ENCODE measurements at places on chromosomes 4 and X.

DNA sequence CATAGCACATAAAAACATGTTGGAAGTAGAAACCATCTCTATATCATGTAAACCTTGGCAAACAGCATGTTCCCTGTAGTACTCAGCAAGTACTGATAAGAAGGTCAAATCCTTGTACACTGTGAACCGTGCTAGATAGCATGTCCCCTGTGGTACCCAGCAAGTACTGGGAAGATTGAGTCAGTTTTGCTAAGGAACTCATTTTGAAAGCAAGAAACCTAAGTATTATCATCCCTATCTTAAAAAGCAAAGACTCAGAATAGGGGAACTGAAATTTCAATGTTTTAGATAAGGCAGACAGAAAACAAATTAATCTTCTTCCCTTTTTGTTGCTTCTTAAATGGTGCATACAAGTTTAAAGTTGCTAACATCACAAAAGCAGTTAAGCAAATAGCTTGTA is 180.2 kb downstream of the RBM46 start:
- DNase-seq = no peak

- no peak for DNase-seq
Measured at GRCh38 chrX:153886915-153887314, 942 bp upstream of the L1CAM start.

DNA sequence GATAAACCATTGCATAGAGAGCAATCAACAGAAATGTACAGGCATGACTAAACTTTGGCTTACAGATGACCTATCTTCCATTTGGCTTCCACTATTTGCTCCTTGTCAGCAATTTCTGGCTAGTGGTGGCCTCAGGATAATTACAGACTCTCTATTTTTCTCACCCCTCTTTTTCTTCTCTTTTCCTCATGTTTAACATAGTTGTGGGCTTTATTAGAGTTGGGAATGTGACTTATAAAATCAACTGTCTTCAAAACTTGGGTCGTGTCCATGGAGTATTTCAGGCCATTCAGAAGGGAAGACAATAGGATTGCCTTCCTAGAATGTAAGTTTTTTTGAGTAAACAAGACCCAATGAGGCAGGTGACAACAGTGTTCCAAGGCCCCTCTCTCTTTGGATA is 236.2 kb downstream of the FRAS1 start:
- no peak for DNase-seq

GRCh38 chrX:154123241-154124219 is 20.5 kb upstream of the OPN1LW start:
- no peak for DNase-seq

DNA sequence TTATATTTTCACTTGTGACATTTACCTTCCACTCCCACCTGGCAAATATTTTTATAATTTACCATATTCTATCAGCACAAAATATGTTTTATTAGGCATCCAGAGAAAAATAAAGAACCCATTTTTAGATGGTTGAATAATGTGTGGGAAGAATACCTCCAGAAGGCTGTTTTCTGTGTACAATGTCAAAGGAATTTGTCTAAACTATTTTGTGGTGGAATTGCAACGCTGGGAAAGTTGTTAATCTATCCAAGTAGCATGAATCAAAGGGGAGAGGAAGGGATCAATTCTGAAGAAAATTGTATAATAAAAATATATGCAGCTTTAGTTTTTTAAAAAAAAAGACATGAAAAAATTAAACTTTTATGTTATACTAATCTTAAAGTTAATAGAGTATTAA is 706.5 kb downstream of the FSTL5 start:
- no peak for DNase-seq

DNA sequence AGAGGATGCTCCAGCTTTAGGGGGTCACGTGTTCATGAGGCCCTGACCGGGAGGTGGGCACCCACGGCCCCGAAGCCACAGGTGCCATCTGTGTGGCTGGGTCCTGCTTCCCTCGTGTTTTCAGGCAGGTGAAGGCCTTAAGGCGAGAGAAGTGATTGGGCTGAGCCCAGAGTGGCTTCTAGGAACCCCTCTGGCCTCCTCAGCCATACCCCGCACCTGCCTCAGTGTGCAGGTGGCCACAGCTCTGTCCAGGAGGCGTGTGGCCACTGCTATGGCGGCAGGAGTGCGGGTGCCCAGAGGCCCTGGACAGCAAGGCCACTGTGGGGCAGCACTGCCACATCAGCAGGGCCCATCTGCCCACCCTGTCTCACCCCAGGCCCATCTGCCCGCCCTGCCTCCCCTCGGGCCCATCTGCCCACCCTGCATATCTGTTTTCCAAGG is 25.0 kb downstream of the NKX1-1 start:
- DNase-seq = no peak

- peak; percentile 54 for DNase-seq
Measured at GRCh38 chrX:101550362-101550750, at the start of gene ARMCX1. Gene ARMCX1, plus strand, starts transcription at chrX:101550547. Its CDS starts 2,384 bp downstream, at chrX:101552931.

DNA sequence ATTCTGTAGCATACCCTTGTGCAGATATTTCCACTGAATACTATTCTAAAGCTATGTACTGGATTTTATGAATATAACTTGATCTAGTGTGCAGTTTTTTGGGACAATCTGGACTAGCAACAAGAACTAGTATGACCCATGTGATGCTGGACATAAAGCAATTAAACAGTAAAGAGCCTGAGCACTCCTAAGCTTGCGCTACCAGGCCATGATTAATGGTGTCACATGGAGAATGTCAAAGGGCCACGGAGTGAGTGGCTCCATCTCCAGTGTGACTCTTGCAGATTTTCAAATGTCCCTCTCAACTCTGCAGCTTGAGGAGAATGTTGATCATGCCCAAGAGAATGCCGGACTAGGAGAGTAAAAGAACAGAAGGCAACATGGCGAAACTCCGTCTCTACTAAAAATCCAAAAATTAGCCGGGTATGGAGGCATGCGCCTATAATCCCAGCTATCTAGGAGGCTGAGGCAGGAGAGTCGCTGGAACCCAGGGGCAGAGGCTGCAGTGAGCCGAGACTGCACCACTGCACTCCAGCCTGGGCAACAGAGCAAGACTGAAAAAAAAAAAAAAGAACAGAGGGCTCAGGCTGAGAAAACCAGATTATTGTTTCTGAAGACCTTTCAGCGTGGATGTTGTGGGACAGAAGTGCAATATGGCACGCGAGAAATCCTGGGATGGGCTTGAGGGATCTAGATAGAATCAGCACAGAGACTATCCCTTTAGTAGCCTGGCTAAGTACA is 45.0 kb downstream of the TIGD2 start:
- no peak for DNase-seq

DNA sequence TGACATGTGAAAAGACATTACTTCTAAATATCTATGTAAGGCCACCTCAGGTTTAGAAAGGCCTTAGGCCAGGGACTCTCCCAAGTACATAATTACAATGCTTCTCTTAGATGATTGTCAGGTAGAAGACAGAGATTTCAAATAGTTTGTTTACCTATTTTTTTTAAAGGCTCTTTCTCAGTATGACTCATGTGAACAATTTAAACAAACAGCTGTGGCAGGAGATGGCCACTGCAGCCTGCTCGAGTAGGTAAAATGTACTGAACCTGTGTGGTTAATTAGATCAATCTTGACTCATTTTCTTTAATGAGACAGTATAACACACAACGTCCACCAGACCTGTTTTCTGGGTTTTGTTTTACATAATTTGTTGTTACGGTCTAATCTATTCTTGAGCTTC is 50.2 kb downstream of the LEF1 start:
- DNase-seq = no peak

DNA sequence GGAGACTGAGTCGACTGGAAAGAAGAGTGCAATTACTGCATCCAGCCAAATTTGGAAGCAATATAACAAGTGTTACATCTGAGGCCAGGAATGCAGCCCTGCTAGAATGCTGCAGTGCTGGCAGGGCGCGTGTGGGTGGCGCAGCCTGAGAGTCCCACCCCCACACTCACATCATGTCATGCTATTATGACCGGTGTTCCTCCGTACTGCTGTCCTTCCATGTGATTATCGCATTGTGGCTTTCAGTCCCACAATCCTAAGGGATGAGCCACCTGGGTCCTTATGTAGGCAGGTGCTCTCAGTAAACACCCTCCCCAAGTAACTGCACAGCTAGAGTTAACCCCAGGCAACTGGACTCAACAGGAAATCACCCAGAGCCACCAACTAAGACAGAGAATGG is 122.6 kb upstream of the CPEB2 start:
- DNase-seq = peak; percentile 49

DNA sequence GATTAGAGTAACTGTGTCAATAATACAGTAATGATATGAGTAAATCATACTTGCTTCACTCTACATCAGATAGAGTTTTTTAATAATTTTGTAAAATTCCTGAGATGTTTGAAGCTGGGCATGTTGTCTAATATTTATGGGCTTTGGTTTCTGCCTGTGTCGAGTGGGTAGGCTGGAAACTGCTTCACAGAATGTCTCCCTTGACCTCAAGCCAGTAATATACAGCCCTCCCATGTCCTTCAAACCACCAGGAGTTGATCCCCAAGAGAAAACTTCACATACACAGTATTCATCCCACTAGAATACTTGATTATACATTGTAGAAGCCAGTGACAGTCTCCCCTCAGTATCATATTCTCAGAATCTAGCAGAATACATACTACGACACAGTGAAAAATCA is 284.8 kb upstream of the TENM3 start:
- no peak for DNase-seq

DNA sequence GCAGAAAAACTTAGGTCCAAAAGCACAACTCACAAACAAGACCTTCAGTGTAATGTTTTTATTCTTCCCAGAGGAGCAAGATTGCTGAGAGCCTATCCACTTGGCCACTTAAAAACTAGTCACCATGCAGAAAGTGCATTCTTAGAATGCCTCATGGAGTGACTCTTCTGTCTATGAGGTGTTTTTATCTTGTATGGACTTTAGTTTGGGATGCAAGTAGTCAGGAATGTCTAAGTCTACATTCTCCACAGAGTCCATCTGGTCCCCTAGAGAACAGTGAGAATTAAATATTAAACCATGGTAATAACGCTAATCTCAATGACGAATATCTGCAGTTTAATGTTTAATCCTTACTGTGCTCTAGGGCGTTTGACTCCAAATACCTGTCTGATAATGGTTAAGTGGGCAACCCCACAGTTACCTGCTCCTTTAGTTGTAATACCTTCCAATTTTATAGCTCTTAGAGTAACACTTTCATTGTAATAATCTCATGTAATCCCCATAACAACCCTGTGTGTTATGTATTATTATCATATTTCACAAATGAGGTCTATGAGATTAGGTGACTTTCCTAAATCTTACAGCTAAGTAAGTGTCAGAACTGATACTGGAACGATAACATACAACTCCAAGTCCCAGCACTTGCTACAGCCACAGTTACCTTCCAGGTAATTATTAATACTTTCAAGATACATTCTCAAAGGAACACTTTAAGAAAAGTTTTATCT is 235.6 kb upstream of the JADE1 start:
- no peak for DNase-seq

- DNase-seq = no peak
Measured at GRCh38 chrX:100208076-100208475, 202.0 kb downstream of the PCDH19 start.

GRCh38 chrX:10254739-10255138 is 98.0 kb downstream of the CLCN4 start:
- no peak for DNase-seq

DNA sequence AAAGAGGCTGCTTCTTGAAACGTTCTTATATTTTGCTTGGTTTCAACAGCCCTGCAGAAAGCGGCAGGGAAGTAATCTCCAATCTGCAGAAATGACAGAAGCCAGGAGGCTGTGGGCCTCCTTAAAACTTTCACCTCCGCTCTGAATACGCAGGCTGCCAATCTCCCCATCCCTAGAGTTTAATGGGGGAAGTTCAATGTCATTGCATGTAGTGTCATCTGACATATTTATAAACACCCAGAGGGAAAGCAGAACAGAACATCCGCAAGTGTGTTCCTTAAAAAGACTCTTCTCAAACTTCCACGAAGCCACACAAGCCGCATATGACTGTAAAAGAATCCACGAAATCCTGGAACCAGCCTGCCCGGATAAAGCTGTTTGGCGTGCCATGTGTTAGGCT is 148.8 kb upstream of the TBL1X start:
- no peak for DNase-seq

GRCh38 chr4:118076958-118077766 is 42.9 kb downstream of the NDST3 start:
- no peak for DNase-seq

DNA sequence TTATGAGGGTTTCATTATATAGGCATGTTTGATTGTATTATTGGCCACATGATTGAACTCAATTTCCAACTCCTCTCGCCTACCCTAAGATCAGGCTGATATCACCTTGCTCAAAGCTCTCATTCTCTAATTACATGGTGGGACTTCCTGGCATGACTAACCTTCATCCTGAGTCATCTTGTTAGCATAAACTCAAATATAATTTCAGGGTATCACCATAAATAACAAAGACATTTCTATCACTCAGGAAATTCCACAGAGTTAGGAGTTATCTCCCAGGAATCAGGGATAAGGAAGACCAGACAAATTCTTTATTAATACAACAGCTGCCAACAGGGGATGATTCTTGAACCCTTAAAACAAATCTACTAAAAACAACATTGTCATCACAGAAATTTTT is 90.7 kb downstream of the NDST3 start:
- no peak for DNase-seq

- DNase-seq = no peak
Measured at GRCh38 chrX:13110433-13111324, 66.3 kb upstream of the FAM9C start.

- DNase-seq = no peak
Measured at GRCh38 chr4:151718984-151719955, 41.5 kb downstream of the GATB start.

DNA sequence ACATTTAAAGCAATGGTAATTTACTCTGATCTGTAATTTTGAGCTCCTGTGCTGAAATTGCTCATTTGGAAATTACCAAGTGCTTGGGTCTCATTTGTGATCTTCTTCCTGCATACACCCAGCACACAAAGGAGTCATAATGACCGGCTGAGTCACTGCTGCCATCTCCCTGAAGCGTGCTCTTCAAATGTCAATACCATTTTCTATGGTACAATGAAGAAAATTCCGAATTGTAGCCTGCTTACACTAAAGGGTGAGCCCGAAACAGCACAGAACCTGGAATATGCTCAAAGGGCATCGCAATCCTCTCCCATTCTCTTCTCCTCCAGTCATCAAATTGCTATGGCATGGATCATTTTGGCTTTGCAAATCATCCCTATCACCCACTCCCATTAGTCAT is 140.5 kb downstream of the GRIA3 start:
- DNase-seq = no peak

DNA sequence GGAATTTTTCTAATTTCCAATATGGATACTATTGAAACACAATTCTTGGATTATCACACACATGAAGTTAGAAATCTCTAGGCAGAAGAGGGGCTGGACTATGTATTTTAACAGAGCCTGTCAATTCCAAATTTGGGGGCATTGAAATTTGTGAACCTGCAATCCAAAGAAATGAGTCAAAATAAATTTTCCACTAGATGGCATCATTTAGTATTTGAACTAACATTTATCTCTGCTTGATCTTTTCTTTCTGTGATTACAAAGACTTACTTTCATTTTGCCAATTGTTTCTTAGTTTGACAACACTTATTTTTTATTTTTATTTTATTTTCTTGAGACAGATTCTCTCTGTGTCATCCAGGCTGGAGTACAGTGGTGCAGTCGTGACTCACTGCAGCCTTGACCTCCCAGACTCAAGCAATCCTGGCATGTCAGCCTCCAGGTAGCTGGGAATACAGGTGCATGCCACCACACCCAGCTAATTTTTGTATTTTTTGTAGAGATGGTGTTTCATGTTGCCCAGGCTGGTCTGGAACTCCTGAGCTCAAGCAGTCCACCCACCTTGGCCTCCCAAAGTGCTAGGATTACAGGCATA is 2.7 kb upstream of the PYURF start:
- DNase-seq = no peak

GRCh38 chr4:159268607-159269006 is 165.7 kb downstream of the RAPGEF2 start:
- no peak for DNase-seq

- no peak for DNase-seq
Measured at GRCh38 chr4:25308761-25309160, 3.8 kb upstream of the ZCCHC4 start.

Data from SHP77 (cell line).